Stimulated activated CD4-positive, alpha-beta T cell treated with anti-CD3 and anti-CD28 coated beads, Interleukin-4, amount 100 ng/mL, for 1 hour (primary cell): ENCODE measurements at places on chromosomes 2 and 18.

- no peak for DNase-seq
These were observed 282.5 kb upstream of the CWC22 start for GRCh38 chr2:180289627-180290026.

- DNase-seq, result no peak
These were observed 266.4 kb upstream of the ETAA1 start for GRCh38 chr2:67130531-67131256.

GRCh38 chr2:48457227-48457626 lies 72.7 kb upstream of the STON1 start:
- no peak for DNase-seq

GRCh38 chr2:128008074-128008672 lies 19.7 kb downstream of the SAP130 start:
- no peak for DNase-seq

DNA sequence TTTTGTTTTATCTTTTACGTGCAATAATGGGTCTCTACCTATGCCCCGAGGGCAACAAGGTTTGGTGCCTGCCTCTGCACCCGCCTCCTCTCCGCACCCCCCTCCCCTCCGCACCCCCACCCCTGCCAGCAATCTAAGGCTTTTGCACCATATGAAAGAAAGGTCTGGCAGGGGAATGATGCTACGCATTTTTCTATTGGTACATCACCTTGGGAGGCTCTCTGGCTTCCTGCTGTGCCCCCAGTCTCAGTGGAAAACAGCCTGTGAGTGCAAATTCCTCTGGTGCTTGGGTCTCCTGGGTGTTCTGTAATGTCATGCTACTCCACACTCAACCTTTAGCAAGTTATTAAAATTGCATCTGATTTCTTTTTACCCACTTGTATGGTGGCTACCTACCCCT lies 161.3 kb upstream of the SMAD7 start:
- DNase-seq, result no peak

DNA sequence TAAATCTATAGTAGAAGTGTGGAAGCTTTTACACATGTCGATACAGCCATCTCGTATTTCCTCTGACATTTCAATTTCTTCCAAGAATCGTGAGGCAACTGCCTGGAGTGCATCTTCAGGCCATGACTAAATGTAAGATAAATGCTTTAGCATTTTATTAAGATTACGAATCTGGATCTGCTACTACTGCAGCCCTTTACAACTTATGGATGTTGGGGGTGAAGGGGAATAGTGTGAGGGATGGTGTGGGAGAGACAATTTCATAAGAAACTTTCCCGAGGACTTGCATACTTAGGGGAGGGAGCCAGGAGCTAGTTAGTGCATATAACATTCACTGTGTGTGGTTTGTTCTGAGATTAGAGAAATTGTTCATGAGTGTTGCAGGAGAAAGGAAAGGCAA lies 204.8 kb downstream of the SLC39A10 start:
- DNase-seq, result no peak

DNA sequence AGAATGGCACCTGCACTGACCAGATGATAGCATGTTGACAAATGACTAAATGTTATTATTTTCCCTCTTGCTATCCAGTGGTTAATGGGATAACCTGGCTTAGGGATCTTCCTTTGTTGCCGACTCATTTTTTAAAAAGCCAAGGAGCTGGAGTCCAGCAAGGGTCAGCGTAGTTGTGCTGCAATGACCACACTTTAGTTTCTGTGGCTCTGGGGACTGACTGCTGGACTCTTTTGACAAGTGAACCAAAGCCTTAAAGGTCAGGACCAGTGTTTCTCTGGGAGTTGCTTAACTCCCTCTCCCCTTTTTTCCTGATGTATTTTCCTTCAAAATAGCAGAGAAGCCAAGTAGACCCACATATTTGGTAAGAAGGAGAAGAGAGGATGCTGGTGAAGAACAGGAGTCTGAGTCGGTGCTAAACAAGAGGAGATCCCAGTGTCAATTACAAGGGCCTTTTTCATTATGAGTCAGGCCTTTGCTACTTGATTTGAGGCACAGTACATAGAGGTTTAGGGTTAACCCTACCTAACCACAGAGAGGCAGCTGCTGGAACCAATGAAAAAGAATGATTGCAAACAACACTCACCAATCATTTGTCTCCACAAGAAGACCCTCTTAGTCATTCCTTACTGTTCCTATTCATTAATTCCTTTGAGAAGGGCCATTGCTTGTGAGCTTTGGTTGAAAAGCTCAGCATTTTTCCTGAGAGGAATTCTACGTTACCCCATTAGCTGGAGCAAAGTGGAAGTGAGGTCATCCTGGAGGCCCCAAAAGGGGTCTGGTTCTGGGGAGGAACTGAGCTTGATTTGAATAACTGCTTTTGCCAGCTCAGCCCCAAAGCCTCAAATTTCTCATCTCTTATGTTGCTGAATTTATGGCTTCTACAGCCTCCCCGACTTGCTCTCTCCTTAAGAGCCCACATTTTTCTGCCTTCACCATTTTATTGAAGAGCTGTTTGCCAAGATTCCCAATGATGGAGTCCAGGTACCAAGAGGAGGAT lies 137.6 kb upstream of the HNMT start:
- no peak for DNase-seq

DNA sequence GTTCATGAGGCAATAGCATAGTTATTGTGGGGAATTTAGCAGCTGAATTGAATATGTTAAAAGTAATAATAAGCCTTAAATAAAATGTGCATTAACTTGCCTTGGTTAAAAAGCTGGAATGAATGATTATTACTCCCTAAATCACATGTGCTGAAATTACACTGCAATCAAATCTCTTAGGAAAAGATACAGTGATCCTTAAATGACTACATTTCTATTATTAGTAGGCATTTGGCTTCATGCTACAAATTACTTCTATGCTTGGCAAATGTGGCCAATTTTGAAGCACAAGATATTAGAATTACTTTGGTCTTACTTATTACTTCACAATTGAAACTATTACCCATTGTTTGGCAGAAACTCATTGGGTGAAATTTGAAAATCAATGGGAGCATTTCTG lies 5.4 kb downstream of the RND3 start:
- no peak for DNase-seq

DNA sequence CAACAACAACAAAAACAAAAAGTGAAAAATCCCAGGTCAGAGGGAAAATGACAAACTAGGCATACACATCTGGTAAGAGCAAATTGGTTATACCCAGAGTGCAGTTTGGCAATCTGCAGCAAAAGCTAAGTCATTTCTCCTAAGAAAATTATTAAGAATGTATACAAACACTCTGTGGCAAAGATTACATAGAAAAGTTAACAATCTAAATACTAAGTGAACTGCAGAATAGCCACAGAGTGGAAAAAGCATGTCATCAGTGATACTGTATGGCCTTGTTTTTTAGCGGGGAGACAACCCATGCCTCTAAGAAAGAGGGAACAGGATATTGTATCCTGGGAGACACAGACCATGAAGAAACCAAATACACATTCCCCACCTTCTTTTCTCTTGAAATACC lies 136.0 kb upstream of the ITGB6 start:
- no peak for DNase-seq

DNA sequence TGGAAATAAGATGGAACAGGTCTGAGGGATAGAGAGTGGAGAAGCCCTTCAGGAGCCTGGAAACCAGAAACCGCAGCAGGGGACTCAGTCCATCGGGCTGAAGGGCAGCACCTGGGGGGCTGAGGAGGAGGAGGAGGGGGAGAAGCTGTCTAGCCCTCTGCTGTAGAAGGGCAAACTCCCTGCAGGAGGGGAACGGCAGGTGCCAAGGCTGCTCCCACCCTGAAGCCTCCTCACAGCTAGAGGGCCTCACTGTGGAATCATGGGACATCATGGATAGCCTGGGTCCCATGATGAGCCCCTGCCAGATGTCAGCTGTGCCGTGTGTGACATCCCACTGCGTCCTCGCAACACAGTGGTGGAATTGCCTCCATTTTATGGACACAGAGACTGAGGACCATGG lies 435 bp downstream of the MYO7B start:
- DNase-seq, result no peak

- DNase-seq, result no peak
These were observed 40.3 kb downstream of the KCNS3 start for GRCh38 chr2:17918789-17919188.

DNA sequence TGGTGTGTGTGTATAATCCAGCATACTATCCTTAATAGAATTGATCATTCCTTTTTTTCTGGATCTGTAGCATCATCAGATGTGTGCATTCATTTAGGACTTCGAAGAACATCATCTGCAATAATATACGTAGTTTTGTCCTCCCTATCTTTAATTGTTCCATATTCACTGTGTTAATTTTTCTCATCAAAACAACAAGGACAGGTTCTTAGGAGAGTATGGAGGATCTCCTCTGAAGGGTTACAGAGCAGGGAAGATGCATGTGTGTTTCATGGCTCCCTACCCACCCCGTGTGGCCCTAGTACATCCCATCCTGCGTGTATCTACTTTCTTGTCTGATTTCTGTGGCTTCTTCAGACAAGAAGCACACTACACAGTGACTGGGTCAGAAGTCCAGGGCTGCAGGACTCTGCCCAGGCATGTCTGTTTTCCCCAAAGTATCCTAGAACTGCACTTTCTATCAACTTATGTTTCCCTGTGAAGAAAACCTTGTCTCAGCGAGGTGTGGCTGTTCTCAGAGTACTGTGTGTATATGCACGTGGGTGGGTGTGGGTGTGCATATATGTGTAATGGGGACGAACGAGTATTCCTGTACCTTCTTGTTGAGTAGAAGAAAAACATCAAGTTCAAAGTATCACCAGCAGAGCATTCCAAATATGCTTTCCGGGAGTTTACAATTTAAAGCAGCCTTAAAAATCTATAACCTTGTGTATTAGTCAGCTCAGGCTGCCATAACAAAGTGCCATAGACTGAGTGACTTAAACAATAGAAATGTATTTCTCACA lies 220.4 kb upstream of the FOSL2 start:
- no peak for DNase-seq

DNA sequence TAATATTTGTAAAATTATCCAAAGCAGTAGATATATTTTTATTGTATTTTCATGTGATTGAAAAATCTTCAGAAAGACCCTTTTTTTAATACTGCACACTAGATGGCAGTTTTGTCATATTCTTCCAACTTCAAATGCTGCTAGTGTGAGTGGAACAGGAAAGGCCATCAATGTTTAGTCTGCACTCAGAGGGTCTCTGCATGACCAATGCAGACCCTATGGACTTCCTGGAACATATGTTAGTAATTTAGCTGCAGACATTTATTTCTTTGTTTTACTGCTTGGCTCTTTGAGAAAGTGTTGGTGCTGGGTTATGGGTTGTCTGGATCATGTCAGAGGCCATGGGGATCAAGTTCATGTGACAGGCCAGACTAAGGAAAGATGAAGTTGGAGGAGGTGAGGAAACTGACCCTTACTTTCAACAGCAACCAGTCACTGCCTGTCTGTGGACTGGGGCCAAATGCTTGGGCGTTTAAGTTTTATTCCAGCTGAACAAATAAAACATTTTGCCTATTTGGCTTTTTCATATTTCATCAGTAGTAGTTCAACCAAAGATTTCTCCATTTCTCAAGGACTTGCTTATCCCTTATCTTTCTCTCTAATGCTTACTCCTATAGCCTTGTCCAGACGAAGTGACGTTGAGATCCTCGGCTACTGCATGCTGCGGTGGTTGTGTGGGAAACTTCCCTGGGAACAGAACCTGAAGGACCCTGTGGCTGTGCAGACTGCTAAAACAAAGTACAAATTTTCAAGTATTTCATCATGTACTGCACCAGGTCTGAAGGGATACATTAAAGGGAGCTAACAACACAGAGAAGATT lies 84.8 kb downstream of the VRK2 start:
- DNase-seq, result no peak

DNA sequence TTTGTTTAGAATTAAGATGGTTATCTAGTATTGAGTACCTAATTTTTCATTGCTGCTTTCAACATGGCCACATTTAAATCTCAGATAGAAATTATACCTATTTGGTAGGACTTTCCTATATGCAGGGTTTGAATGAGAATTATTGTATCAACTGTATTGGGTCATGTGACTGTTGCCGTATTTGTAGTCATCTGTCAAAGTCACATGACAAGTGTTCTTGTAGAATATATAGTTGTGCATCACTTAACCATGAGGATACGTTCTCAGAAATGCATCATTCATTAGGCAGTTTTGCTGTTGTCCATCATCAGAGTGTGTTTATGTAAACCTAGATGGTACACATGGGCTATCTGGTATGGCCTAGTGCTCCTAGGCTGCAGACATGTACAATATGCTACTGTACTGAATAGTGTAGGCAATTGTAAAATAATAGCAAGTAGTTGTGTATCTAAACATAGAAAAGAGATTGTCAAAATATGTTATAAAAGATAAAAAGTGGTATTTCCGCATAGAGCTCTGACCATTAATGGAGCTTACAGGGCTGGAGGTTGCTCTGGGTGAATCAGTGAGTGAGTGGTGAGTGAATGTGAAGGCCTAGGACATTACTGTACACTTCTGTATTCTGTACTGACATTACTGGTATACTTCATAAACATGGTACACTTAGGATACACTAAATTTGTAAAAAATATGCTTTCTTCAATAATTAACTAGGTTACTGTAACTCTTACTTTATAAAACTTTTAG lies 123.7 kb downstream of the MAP4K4 start:
- no peak for DNase-seq

GRCh38 chr2:106314444-106314843 lies 120.3 kb upstream of the UXS1 start:
- no peak for DNase-seq

DNA sequence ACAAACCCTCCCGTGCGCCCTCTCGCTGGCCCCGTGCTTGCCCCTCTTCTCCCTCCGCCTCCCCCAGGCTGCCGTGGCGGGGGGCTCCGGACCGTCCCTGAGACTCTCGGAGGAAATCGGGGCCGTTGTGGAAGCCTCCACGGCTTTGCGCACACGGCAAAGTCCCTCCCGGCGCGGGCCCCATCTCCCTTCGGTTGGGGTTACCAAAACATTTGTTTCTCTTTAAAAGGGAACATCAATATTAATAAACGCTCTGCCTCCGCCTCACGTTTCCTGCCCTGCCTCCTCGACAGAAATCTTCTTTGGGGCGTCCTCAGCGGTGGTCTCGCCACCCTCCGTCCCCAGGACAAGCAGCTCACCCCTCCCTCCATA lies 3.8 kb downstream of the PAX3 start:
- no peak for DNase-seq

GRCh38 chr2:237487496-237487895 lies 445 bp downstream of the MLPH start:
- no peak for DNase-seq

DNA sequence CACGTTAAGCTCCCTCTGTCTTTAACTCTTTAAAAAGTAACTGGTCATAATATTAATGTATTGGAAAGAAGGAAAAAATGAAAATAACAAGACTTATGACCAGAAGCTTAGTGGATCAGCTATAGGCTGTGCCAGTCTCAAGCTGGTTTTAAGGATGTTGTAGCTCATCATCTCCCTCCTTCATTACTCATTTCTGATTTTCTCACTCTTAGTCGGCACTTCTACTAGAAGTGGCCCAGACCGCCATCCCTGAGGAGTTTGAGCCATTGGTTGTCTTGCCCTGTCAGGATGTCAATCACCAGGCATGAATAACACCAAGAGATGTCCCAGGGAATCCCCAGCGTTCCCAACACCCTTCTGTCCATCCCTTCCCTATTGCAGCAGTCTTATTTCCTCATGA lies 151.5 kb downstream of the ASXL3 start:
- DNase-seq, result no peak

GRCh38 chr2:111169924-111170323 lies 49.2 kb downstream of the BCL2L11 start:
- DNase-seq, result no peak

- no peak for DNase-seq
These were observed 156.0 kb downstream of the SLC4A3 start for GRCh38 chr2:219783359-219783975.
